ENCODE measurements at places on chromosomes 11 and 22. TPM values are rescaled to one million over a fixed set of nuclear protein-coding genes. Genes with fewer than 3 reads are reported as not detected.
A peak's percentile ranks its signal among the peaks of the same experiment; 100 is the strongest.

DNA sequence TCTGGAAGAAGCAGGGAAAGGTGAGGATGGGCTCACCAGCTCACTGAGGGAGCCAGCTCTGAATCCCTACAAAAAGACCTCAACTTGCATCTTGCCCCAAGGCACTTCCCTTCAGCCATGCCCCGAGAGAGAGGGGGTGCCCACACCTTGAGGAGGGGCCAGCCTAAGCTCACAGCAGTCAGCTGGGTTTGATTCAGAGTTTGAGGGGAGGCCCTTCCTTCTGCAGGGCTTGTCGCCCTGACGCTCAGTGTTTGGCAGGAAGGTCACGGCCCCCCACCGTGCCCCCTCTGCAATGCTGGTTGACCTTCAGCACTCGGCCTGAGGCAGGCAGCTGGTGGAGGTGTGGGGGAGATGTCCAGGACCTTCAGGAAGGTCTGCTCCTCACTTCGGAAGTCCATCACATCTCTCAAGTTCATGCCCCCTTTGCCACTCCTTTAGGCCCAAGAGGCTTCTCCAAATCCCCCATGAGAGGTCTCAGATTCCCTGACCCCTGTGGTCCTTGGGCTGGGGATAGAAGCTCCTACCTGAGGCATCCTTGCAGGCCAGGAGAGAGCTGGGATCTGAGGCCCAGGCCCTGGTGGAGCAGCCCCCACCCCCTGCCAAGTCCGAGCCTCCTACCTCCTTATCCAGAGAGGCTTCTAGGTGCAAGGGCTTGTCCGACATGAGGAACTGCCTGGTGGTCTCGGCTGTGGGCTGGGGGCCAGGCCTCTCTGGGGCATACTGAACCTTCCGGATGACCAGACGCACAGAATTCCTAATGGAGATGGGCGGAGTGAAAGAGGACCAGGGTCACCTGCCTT lies 37.6 kb downstream of the TPBGL start:
- H3K36me3 ChIP-seq: peaks cover 26% of the 10 kb centered on the region
- peaks cover 36% of the 10 kb centered on the region for H3K4me1 ChIP-seq
- H3K27me3 ChIP-seq: no peaks in the 10 kb centered on the region
- peak overlapping the region; percentile 99 for H3K27ac ChIP-seq
- no peak overlapping the region for H3K4me3 ChIP-seq

GRCh38 chr11:70456921-70457532 lies 58.7 kb downstream of the CTTN start:
- H3K27me3 ChIP-seq: peaks cover 4% of the 10 kb centered on the region
- DNase-seq: no peak
- no peaks in the 10 kb centered on the region for H3K4me1 ChIP-seq

DNA sequence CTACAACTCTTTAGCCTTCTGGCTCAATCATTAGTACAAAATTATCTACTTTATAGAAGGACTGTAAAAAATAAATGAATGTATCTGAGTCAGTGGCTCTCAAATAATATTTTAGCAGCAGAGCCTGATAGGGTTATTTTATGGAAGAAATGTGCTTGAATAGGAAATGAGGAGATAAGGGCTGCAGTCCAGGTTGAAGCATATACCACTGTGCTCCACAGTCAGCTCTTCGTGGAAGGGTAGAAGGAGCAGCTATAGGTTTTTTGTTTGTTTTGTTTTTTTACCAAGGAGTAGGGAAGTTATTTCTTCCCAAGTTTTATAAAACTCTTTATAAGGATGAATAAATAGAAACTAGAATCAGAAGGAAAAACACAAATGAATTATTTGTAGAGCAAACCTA lies 242.0 kb downstream of the DLG2 start:
- no peaks in the 10 kb centered on the region for H3K36me3 ChIP-seq
- H3K4me3 ChIP-seq: no peak overlapping the region
- H3K27ac ChIP-seq: no peak overlapping the region
- H3K27me3 ChIP-seq: no peaks in the 10 kb centered on the region
- H3K4me1 ChIP-seq: no peaks in the 10 kb centered on the region
- DNase-seq: no peak

DNA sequence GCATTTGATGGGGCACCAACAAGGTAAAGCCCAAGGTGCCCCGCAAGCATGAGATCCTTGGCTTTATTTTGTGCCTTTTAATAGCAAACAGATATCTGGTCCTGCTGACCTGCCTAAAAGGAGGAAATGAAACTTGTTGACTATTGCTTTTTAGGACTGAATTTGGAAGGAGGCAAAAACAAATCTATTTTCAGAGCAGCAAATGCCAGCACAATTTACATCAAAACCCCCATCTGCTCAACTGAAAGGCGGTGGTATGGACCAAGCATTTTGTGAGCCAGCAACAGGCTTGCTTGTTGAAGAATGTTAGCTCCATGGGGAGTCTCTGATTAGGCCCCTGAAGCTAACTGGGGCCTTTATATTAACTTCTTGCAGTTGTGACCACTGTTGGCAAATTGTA lies 192.6 kb upstream of the E2F8 start:
- peaks cover 14% of the 10 kb centered on the region for H3K27me3 ChIP-seq
- no peak overlapping the region for H3K27ac ChIP-seq
- H3K4me3 ChIP-seq: no peak overlapping the region
- DNase-seq: no peak
- no peaks in the 10 kb centered on the region for H3K4me1 ChIP-seq
- no peaks in the 10 kb centered on the region for H3K36me3 ChIP-seq

AMPD3 gene
- total RNA-seq: 21.1 TPM

SART1 gene
- 79.3 TPM for total RNA-seq

All from activated naive CD8-positive, alpha-beta T cell treated with anti-CD3 and anti-CD28 coated beads, Interleukin-2, amount 10 ng/mL, durations not matched to agents 7 days and 5 days (primary cell).